ENCODE measurements at places on chromosomes 11 and 22.
A peak's percentile ranks its signal among the peaks of the same experiment; 100 is the strongest.

DNA sequence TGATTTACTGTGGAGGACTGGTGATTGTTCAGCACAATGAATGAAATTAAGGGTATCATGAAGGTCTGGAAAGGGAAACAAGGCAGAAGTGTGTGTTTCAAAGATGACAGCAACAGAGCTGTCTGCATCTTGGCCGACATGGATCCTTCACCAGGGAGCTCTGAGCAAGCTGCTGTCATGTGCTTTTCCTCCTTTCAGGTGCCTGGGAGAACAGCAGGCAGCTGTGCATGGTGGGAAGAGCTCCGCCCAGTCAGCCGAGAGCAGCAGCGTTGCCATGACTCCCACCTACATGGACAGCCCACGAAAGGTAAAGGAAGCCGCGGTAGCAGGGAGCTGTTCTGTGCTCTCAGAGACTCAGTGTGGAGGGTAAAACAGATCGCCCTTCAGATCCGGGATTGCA is 87.1 kb upstream of the YWHAH start:
- DNase-seq = peak; percentile 46

DNA sequence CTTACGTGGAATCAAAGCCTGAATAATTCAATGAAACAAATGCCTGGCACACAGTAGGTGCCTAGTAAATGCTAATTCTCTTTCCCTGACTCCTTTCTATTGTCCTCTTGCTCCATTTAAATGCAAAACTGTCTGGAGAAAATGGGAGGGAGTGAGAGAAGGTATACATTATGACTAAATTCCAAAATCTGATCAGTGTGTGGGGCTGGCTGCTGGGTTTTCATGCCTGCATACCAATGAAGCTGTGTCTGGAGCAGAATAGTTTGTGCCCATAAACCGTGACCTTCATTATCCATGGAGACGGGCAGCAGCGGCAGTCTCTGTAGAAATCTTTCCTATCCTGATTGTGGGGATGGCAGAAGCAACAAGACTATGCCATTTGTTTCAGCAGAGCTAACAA is 223.4 kb upstream of the ZBED5 start:
- DNase-seq = no peak

- no peak for DNase-seq
Measured at GRCh38 chr22:20253161-20253560, 15.0 kb downstream of the RTN4R start.

DNA sequence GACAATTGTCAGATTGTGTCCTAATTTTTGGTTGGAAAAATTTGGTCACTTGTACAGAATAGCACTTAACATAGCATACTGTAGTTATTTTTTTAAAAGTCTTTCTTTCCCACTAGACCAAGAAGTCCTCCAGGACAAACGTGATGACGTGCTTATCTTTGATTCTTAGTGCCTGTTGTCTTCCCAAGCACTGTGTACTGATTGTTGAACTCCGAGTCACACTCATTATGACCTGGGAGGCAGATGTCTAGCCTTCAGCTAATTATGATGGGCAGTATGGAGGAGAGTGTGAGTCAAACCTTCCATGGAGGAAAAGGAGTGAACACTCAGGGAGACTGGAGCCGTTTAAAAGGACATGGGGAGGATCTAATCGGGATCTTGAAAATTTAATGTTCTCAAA is 119.8 kb downstream of the SPON1 start:
- no peak for DNase-seq

DNA sequence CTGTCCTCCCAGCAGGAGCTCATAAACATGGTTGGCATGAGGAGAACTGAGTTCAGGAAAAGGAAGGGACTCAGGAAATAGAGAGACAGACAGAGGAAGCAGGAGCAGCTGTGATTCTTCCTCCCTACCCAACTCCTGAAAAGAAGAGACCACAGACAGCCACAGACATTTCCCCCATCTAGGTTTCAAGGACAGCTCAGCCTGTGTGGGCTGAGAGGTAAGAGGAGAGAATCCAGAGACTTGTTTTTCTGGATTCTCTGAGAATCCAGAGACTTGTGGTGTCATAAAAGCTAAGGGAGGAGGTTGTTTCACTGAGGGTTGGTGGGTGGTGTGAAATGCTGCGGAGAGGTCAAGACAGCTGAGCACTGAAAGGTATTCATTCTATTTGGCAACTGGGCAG is 19.0 kb upstream of the STK33 start:
- no peak for DNase-seq

- no peak for DNase-seq
Measured at GRCh38 chr11:3161309-3161708, 3.8 kb downstream of the OSBPL5 start.

All from mesothelial cell of epicardium (in vitro differentiated cells).